HS-27A (cell line): ENCODE measurements at places on chromosomes 16 and 17.

- no peak for DNase-seq
Observed at GRCh38 chr17:21171309-21171922, 42.5 kb downstream of the TMEM11 start.

DNA sequence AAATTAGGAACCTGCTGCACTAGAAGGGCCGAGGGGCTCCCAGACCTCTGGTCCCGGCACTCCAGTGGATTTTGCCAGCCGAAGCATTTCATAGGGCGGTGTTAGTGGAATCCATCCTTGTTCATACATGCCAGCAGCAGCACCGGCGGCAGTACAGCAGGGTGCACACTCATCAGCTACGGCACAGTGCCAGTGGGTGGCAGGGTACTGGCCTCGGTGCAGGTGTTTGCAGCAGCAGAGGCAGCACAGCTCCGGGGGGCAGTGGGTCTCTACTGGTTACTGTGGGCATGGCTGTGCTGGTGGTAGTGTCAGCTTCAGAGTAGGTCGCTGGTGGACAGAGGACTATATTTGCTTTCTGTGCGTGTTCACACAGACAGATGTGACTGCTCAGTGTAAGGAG lies 985.7 kb downstream of the CDH8 start:
- no peak for DNase-seq

DNA sequence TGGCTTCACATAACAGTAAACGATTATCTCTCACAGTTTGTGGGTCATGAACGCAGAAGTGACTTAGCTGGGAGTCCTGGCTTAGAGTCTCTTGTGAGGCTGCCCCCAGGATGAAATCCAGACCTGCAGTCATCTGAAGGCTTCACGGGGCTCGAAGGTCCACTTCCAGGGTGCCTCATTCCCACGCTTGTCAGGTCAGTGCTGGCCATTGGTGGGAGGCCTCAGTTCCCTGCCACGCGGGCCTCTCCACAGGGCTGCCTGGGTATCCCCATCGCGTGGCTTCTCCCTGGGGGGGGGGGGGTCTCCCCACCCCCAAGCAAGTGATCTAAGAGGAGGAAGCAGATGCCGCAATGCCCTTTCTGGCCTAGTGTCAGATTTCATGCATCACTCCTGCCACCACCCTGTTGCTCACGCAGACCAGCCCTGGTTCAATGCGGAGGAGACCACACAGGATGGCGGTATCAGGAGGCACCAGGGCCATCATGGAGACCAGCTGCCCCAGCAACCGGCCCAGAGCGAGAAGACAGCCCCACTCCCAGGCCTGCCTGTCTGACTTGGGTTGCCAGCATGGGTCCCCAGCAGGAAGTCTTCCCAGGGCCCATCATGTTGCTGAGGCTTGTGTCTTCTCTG lies 77.3 kb upstream of the CDH5 start:
- DNase-seq, result no peak

- no peak for DNase-seq
Observed at GRCh38 chr17:55424893-55425540, 3.4 kb upstream of the MMD start.

GRCh38 chr16:883340-883739 lies 82.8 kb upstream of the GNG13 start:
- DNase-seq, result no peak

GRCh38 chr17:2844416-2844815 lies 48.2 kb downstream of the RAP1GAP2 start:
- no peak for DNase-seq

GRCh38 chr16:51211148-51211547 lies 60.1 kb upstream of the SALL1 start:
- DNase-seq, result no peak

DNA sequence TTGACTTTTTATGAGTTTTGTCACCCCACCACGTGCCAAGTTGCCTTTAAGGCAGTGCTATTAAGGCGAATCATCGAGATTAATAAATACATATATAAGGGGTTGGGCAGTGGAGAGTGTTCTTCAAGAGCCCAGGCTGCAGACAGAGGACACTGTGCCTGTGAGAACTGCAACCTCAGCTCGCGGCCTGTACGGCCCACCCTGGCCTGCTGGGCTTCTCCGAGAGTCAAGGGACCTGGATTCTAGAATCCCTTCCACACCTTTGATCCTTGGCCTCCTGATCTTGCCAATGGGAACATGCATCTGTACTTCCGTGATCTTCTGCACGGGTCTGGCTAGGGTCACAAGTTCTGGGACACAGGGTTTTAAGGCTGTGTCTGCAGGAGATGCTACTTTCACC lies 54.5 kb downstream of the IRX5 start:
- DNase-seq, result no peak

- no peak for DNase-seq
Observed at GRCh38 chr16:14344292-14344691, 273.2 kb downstream of the MRTFB start.

GRCh38 chr16:77674888-77675287 lies 47.4 kb upstream of the NUDT7 start:
- DNase-seq, result no peak

DNA sequence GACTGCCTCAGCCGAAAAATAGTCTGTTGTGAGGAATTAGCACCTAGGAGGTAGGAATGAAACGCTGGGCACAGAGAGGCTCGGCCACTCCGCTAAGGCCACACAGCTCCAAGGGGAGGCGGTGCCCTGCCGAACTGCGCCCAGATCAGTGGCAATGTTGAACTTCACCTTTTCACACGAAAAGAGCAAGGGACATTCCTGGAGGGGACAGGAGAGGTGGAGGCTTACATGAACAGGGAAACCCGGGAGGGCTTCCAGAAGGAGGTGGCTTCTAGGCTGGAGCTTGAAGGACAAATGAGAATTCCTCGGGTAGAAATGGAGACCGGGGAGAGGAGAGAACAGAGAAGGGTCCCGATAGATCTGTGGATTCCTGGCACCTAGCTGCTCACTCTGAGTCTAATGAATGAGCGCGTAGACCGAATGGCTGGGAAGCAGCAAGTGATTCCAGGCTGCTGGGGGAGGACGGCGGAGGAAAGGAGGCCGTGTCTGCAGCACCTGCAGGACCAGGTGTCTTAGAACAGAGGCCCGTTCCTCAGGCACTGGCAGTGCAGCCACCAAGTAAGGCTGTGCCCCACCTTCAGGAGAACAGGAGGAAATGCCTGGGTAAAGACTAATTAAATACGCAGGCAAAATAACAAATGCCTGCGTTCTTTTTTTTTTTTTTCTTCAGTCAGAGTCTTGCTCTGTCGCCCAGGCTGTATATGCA lies 722 bp upstream of the SLC38A10 start:
- DNase-seq, result no peak

DNA sequence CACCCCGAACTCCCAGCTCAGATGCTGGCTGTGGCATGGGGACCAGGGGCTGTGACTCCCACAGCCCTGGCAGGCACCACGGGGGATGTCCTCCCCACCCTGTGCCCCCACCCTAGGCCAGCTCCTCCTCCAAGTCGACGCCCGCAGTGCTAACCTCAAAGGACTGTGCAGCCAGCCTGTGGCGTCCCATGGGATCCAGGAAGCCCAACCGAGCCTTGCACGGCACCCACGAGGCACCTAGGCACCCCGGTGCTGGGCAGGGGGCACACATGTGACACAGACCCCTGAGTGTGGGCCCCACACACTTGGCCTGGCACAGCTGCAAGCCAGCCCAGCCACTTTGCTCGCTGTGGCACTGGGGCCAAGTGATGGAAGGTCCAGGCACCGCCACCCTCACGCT lies 3.9 kb downstream of the GCGR start:
- DNase-seq, result no peak

DNA sequence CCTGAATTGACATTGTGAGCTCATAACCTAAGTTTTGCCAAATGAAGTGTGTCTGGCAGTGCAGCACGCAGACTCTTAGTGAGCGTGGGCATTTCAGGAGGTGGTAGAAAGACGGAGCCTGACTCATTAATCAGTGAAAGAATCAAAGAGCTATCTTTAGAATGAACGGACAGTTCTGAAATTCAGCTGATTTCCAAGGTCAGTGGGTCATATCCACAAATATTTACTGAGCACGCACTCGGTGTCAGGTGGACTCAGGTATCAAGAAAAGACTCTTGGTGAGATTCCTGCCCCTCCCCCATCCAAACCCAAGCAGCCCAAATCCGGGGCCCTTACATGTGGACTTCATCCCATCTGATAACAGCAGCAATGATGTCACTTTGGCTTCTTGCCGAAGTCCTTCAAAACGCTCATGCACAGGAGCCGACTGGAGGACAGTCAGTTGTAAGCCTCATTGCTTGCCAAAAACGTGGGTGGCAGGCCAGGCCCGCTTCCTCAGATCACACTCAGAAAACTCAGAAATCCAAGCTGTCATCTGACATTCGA lies 185.8 kb downstream of the HS3ST3A1 start:
- peak; percentile 20 for DNase-seq

GRCh38 chr17:73465130-73465952 lies 153.5 kb upstream of the CDC42EP4 start:
- DNase-seq, result no peak

DNA sequence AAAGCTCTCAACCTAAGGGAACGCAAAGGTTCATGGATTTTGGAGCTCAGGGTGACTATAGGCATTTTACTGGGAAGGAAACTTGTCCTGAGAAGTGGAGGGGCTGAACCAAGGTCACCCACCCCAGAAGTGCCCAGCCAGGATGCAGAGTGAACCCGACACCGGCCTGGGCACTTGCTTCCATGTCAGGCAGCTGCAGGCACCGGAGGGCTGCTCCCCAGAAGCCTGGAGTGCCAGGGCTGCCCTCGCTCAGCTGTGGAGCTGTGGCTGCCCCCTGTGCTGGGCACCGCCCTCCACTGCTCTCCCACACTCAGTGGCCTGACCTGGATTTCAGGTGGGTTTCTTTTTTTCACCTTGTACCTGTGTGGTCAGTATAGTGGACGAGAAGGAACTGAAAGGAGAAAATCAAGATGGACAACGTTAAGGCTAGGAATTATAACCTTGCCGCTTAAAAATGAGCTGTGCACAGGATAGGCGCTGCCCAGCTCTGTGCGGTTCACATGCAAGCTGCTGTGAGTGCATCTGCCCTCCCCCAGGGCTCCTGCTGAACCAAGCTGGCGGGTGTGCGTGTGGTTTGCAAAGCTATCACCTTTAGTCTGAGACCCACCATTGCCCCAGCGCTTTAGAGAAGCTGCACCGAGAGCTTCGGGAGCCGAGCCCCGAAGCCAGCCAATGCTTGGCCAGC lies 2.2 kb downstream of the MAPK8IP3 start:
- DNase-seq, result no peak

GRCh38 chr17:83089328-83090132 lies 10.1 kb downstream of the METRNL start:
- DNase-seq, result no peak

GRCh38 chr16:1543085-1543896 lies 9.8 kb downstream of the TMEM204 start:
- no peak for DNase-seq

DNA sequence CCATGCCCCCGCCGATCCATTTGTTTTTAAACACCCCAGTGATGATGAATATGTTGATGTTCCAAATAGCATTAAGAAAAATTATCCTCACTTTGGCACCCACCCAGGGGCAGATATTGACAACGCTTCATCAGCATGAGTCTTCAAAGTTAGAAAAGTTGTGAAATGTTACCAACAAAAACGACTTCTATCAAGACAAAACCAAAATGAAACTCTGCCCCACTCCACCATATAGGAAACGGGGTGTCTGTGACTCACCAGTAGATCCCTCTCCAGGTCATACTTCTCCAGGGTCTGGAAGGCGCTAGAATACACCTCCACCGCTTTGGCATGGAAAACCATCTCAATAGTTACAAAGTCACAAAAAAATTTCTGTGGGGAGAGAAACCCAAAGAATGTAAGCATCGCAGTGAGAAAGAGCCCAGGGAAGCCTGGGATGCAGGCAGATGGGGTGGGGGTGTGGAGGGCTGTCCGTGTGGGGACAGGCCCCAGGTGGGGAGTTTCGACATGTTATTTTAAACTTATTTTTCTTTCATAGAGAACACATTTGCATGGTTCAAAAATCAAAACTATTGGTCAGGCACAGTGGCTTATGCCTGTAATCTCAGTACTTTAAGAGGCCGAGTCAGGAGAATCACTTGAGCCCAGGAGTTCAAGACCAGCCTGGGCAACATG lies 10.2 kb downstream of the CIBAR2 start:
- DNase-seq, result no peak

- no peak for DNase-seq
Observed at GRCh38 chr17:30557916-30558685, 80.9 kb downstream of the GOSR1 start.

DNA sequence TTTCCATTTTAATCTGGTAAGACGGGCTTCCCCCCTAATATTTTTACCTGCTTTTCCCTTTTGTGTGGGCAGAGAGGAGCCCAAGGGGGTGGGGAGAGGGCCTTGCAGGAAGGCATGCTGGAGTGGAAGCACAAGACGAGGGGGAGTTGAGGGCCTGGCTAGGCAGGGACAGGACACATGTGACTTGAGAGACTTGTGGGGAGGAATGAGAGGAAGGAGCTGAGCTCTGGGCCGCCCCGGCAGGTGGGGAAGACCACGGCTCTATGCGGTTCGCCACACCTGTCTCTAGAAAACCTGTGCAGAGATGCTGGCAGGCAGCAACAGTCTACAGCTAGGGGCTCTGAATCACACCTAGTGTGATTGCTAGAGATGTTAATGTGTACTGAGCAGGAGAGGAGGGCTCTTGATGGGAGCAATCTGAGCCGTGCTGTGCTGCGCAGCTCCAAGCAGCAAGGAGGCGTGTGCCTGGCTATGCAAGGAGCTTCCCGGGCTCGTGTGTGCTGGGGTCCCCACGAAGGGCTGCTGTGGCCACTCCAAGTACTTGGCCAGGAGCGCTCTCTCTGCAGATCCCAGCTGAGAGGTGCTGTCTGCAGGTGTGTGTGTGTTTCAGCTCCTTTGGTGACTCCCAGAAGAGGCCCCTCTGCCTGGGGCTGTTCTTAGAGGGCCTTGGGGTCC lies 50.2 kb downstream of the PDPK1 start:
- no peak for DNase-seq

GRCh38 chr17:80996422-80997305 lies 5.0 kb downstream of the CHMP6 start:
- no peak for DNase-seq

GRCh38 chr16:20875355-20875650 lies 24.9 kb downstream of the DCUN1D3 start:
- DNase-seq, result no peak

GRCh38 chr17:17783825-17784656 lies 52.7 kb downstream of the SREBF1 start:
- DNase-seq, result no peak

DNA sequence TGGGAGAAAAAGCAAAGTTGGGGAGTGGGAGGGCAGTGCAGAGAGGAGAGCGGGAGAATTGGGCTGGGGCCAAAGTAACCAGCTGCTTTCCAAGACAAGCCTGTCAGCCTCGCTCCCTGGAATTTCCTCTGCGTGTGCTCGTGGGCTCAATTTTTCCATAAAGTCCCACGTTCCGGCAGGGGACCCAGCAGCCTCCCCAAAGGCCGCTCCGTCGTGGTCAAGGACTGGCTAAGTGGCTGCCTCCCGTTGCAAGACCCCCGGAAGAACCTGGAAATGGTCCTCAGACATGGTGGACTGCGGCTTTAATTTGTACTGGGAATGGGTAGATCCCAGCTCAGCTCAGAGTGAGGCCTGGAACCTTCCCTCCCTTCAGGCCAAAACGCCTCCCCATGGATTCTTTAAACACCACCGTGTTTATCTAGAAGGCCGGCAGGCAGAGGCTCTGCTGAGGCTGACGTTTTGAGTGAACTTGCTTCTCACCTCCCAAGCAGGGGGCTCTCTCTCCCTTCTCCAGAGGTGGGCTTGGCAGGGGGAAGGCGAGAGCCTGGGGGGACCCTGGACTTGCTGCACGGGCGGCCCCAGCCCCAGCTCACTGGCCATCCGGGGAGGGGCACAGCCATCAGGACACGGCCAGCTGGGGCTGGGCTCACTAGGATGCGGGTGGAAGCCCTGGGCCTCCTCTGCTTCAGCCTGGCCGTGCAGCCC lies 190.0 kb downstream of the C16orf95 start:
- no peak for DNase-seq
